ENCODE measurements at places on chromosomes 7 and 10. TPM values are rescaled to one million over a fixed set of nuclear protein-coding genes. Genes with fewer than 3 reads are reported as not detected.

Gene NME8
- 0.06 TPM for total RNA-seq

Gene LRWD1
- 46.0 TPM for total RNA-seq

Gene NEBL
- total RNA-seq, result 270 TPM

Gene GRID1
- total RNA-seq, result 2.3 TPM

Gene C7orf57
- not detected for total RNA-seq

Gene HOGA1
- 3.8 TPM for total RNA-seq

Gene FAM25G
- total RNA-seq, result not detected

Gene CLEC2L
- total RNA-seq, result 0.18 TPM

Gene AGMO
- total RNA-seq, result 0.11 TPM

Gene CDK1
- 65.3 TPM for total RNA-seq

Gene FLNC
- 516 TPM for total RNA-seq

Gene MOGAT3
- total RNA-seq, result not detected

Gene ZNF273
- total RNA-seq, result 4.2 TPM

Gene GPR85
- total RNA-seq, result 0.32 TPM

Gene HOXA2
- total RNA-seq, result 0.27 TPM

Gene NUTM2A
- total RNA-seq, result 3.0 TPM

Gene PGAM2
- total RNA-seq, result 129 TPM

Gene CYP3A5
- total RNA-seq, result 0.24 TPM

Gene MLXIPL
- total RNA-seq, result 1.8 TPM

Gene PLEKHS1
- total RNA-seq, result not detected

Gene PRPS1L1
- total RNA-seq, result not detected

Gene GNAI1
- 26.1 TPM for total RNA-seq

Gene RFC2
- total RNA-seq, result 14.6 TPM

Gene HMX2
- not detected for total RNA-seq

Gene GOLGA7B
- 0.27 TPM for total RNA-seq

Gene CUL2
- total RNA-seq, result 19.2 TPM

Gene SDK1
- total RNA-seq, result 16.5 TPM
